ENCODE measurements at places on chromosomes 2 and 18.

GRCh38 chr2:105822186-105822585 lies 77.5 kb downstream of the NCK2 start:
- no peak for DNase-seq

GRCh38 chr2:207149249-207150213 lies 16.2 kb downstream of the KLF7 start:
- DNase-seq: no peak

- DNase-seq: peak; percentile 38
Observed at GRCh38 chr18:21363348-21363747, 121.3 kb downstream of the GREB1L start.

DNA sequence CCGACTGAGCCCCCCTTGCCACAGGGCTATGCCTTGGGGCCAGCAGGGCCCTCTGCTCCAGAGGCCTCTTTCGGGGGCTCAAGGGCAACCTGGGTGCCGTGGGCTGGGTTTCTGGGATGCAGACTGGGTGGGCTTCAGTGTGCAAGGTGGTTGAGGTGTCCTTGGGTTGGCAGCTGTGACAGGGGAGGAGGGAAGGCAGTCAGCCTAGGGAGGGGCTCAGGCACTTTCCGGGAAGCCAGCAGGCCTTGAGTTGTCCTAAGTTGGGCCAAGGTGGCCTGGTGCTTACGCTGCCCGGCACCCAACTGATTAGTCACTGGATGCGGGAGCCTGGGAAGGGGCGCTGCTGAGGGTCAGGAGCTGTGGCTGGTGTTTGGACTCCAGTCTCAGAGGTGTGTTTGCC lies 199.5 kb downstream of the TWIST2 start:
- no peak for DNase-seq

- DNase-seq: peak; percentile 71
Observed at GRCh38 chr2:55616551-55617174, 759 bp downstream of the PPP4R3B start.

GRCh38 chr18:46260879-46261143 lies 156.6 kb downstream of the HAUS1 start:
- no peak for DNase-seq

- DNase-seq: no peak
Observed at GRCh38 chr2:168457190-168457895, 1.3 kb downstream of the CERS6 start.

- DNase-seq: peak; percentile 32
Observed at GRCh38 chr2:134461511-134461910, 207.6 kb downstream of the MGAT5 start.

DNA sequence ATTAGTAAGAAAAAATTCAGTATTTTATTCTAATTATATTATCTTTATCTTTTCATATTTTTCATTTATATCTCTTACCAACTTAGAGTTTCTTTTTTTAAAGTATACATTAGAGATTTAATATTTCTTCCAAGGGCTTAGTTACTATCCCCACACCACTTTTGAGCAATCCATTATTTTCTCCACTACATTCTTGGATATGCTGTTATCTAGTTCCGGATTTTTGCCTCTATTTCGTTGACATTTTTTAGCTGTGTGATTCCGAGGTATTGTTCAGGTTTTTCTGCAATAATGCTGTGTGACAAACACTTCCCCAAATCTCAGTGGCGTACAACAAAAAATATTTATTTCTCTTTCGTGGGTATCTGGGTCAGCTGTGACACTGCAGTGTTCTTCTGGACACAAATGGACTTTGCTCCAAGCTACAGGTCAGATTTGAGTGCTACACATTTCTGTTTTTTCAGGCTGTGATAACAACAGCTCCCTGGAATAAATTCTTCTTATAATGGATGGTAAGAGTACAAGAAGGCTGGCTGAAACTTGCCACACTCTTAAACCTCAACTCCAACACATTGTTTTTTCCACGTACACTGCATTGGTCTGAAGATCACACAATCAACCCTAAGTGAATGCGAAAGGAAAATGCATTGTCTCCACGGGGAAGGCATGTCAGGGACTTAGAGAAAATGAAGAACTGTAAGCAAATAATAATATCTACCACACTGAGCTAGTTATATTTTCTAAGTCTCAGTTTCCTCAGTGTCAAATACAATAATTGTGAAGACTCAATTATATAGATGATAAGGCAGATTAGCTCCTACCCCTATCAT lies 50.9 kb upstream of the PSMD14 start:
- no peak for DNase-seq

GRCh38 chr2:56624181-56624580 lies 440.4 kb downstream of the CCDC85A start:
- DNase-seq: peak; percentile 45

GRCh38 chr18:36561046-36561445 lies 263.5 kb downstream of the FHOD3 start:
- no peak for DNase-seq

- peak; percentile 80 for DNase-seq
Observed at GRCh38 chr18:8812631-8813030, 107.3 kb downstream of the MTCL1 start.

GRCh38 chr2:39696101-39696553 lies 30.4 kb downstream of the TMEM178A start:
- DNase-seq: peak; percentile 87

GRCh38 chr2:29698216-29698615 lies 223.2 kb downstream of the ALK start:
- DNase-seq: peak; percentile 22

DNA sequence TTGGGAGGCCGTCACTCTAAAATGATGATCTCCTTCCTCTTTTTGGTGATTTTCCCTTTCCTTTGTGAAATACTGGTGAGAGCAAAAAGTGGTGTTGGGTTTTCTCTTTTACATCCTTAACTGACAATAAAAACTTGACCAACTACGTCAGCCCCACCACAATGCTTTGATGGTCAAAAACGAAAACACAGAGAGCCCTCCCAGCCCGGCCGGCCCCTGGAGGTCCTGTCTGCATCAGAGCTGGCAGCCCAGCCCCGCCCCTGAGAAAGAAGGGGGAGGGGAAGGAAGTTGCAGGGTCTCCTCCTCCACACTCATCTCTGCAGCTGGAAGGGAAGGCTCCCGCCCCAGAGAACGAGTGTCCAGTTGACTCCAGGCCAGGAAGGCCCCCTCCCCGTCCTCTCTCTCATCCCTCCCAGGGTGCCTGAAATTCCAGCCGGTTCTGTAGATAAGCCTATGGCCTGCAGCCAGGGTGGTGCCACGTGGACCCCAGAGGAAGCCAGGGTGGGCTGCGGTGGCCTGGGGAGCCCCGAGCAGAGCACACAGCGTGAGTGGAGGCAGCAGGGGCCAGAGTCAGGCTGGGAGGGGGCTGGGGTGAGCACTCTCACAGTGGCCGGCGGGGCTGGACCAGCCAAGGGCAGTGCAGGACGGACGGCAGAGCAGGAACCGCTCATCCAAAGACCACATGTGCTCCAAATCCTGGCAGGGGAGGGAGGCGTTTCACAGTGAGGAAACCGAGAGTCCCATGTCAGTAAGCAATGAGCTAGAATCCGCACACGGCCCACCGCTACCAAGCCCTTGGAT lies 19.8 kb downstream of the BIN1 start:
- no peak for DNase-seq

DNA sequence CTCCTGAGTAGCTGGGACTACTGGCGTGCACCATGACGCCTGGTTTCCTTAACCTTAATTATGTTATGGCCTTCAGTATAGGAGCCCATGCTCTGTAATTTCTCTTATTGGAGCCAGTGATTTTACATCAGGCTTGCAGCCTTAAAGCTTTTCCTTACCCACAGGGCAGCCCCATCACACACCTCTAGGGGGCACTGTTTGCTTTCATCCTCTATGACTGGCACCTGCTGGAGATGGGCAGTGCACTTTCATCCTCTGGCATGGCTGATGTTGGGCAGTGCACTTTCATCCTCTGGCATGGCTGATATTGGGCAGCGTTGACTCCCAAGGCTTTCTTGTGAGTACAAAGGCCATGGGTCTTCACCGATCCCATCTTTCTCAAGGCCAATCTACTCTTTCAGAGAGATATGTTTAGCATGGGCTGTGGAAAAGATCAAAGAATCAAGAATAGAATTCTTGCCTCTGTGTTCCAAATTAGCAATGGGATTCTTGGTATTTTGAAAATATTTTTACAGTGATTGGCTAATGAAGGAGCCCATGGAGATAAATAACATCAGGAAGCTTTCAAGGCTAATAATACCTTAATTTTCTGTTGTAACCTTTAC lies 80.7 kb upstream of the MEX3C start:
- DNase-seq: peak; percentile 24

DNA sequence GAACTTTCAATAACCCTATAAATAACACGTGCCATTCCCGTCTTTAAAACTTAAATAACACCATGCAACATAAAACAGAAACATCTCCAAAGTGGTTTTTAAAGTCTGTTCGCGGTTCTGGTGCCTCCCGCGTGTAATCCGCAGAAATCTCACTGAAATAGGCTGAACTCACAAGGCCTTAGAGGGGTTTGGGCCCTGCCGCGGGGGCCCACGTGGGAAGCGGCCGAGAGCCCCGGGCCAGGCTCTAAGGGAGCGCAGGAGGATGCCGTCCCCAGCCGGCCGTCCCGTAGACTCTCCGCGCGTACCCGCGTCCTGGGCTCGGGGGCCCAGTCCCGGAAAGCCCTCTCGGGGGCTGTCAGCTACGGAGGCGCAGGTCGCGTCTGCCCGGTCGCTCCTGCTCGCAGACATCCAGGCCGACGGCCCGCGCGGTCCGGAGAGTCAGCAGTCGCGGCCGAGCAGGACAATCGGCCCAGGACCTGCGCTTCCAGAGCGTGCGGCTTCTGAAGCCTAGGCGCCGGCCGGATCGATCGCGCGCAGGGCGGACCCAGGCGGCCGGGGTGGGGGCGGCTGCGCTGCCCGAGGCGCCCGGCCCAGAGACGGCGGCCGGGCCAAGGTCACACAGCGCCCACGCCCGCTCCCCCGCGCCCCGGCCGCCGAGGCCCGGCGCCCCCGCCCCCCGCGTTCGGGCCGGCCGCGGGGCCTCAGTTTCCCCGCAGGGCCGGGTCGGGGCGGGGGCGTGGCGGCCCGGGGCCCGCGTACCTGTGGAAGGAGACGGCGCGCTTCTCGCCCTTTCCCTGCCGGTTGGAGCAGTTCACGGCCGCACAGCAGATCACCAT lies 558 bp downstream of the THAP4 start:
- DNase-seq: peak; percentile 39

DNA sequence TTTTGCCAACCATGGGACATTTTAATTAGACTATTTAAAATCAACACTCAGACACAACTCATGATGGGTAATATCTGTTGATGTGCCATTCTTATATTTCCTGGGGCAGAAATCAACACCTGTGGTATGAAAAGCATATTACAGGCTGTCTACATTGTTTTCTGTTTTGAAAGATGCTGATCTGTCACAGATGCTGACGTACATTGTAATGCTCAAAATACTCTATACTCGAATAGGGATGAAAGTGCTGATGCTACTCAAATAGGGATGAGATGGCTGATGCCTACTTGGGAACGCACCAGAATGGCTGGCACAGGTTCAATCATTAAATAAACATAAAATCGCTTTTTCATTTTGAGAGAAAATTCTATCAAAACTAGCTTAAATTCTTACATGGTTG lies 41.2 kb downstream of the TMEFF2 start:
- DNase-seq: no peak

- DNase-seq: no peak
Observed at GRCh38 chr18:3092727-3093126, 79.8 kb upstream of the LPIN2 start.

DNA sequence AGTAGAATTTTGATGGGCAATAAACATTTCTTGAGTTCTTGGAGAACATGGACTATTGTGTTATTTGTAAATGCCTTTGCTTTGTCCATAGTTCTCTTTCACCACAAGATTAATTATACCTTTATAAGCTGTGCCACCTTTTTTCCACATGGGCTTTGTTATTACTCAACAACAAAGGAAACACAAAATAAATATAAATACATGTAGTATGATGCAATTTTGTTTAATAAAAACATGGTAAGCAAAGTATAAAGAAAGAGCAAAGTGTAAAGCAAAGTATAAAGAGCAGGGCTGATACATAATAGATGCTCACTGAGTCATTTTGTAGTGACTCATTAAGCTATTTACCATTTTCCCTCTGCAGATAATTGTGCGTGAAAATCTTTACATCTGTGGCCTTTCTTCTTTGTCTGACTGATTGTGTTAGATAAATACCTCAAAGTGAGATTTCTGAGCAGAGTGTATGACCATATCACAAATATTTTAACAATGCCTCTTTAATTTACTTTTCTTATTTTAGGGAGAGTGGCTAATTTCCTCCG lies 80.9 kb downstream of the CERS6 start:
- DNase-seq: peak; percentile 27

DNA sequence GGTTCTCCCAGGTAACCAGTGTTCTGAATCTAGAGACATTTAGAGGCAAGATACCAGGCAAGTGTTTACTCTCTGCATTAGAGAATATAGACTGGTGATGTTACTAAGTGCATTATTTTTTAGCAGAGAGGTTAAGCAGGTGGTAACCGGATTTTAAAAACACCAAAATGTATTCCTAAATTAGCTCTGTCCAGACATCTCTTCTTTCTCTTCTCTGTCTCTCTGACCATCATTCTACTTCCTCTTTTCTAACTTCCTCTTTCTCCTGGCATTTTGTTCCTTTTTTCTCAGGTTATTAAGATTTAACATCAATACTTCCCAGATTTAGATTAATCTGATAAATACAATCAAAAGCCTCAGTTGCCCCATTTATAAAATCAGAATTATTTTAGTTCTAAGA lies 31.7 kb upstream of the DYNC1I2 start:
- DNase-seq: no peak

DNA sequence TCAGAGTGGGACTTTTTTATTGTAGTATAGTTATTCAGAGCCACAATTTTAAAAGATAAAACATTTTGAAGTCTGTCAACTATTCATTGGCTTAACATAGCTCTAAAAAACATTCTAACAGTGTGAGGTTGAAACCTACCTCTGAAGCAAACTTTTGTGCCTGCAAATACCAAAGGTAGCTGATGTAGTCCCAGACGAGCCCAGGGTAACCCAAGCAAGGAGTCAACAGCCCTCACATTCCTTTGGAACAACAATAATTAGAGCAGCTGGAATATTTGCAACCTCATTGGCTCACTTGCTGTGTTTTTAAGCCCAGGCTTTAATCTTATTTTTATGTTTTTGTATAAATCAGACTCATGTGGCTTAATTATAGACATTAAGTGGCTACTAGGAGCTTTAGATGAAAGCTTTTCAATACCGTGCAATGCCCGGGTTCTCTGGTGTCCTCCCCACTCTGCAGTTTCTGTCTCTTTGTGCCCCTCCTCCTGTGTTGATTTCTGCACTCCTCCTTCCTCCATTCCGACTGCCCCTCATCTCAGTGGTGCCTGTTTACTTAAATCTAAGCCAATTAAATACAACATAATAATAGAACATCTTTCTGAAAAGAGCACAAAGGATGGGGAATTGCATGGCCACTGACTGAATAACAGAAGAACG lies 157.9 kb upstream of the UNC80 start:
- no peak for DNase-seq

GRCh38 chr2:12847694-12848575 lies 131.2 kb downstream of the TRIB2 start:
- DNase-seq: no peak

DNA sequence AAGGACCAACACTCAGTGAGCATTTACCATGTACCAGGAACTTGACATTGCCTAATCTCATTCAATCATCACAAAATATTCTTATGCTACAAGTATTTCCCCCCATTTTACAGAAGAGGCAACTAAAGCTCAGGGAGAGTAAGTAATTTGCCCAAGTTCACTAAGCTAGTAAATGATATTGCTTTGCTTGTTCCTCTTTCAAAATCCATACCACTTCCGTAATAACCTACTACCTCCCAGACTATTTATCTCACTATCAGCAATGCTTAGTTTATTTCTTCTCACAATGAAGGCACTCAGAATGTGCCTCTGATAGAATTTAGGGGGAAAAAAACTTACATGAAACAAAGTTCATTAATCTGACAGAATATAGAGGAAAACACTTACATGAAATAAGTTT lies 1070.9 kb upstream of the FANCL start:
- no peak for DNase-seq
